Myocyte (in vitro differentiated cells): ENCODE measurements at places on chromosomes 12 and 14. TPM values are rescaled to one million over a fixed set of nuclear protein-coding genes. Genes with fewer than 3 reads are reported as not detected.

Gene RPS26
- total RNA-seq, result 451 and 1,430 TPM in 2 replicates

Gene RHOJ
- not detected in 2 replicates for total RNA-seq

Gene TCL1B
- total RNA-seq, result not detected in 2 replicates

Gene DPPA3
- not detected in 2 replicates for total RNA-seq

Gene LARP4
- 46.5 and 49.8 TPM in 2 replicates for total RNA-seq

Gene TAS2R13
- total RNA-seq, result 0.94 and 1.2 TPM in 2 replicates

Gene HNF1A
- total RNA-seq, result not detected in 2 replicates

Gene WNT1
- total RNA-seq, result not detected in 2 replicates

Gene C12orf54
- total RNA-seq, result not detected in 2 replicates

Gene MUCL1
- not detected in 2 replicates for total RNA-seq

Gene SERPINA3
- 0.78 and 1.7 TPM in 2 replicates for total RNA-seq

Gene CCDC88C
- total RNA-seq, result 7.2 and 11.5 TPM in 2 replicates

Gene CCDC184
- 0.08 and 0.31 TPM in 2 replicates for total RNA-seq

Gene ABHD12B
- not detected in 2 replicates for total RNA-seq

Gene PTGER2
- 13.2 and 18.2 TPM in 2 replicates for total RNA-seq

Gene CACNA2D4
- total RNA-seq, result 0.03 and 0.73 TPM in 2 replicates

Gene PZP
- not detected in 2 replicates for total RNA-seq

Gene NKX2-1
- not detected in 2 replicates for total RNA-seq

Gene CRIP1
- 0.99 and 2.6 TPM in 2 replicates for total RNA-seq

Gene SERPINA9
- total RNA-seq, result not detected in 2 replicates

Gene PPP1R13B
- 1.2 and 2.1 TPM in 2 replicates for total RNA-seq

Gene NRDE2
- total RNA-seq, result 5.0 and 7.6 TPM in 2 replicates

Gene DBX2
- total RNA-seq, result not detected in 2 replicates

Gene RNASE4
- 4.7 and 7.2 TPM in 2 replicates for total RNA-seq

Gene TMEM119
- 34.4 and 55.5 TPM in 2 replicates for total RNA-seq

Gene KRT79
- not detected in 2 replicates for total RNA-seq

Gene HOXC13
- total RNA-seq, result 3.6 and 4.6 TPM in 2 replicates

Gene RIN3
- 0.51 and 0.83 TPM in 2 replicates for total RNA-seq

Gene KRT83
- not detected in 2 replicates for total RNA-seq

Gene MANSC1
- total RNA-seq, result 0.10 and 0.21 TPM in 2 replicates

Gene PTPRQ
- total RNA-seq, result 0.47 and 0.72 TPM in 2 replicates

Gene KCNH5
- not detected in 2 replicates for total RNA-seq

Gene TMEM30B
- total RNA-seq, result 0.16 and 0.62 TPM in 2 replicates

Gene DENR
- total RNA-seq, result 45.5 and 60.7 TPM in 2 replicates

Gene UTP20
- total RNA-seq, result 16.0 and 18.3 TPM in 2 replicates

Gene PTPN6
- total RNA-seq, result 1.5 TPM in 1 of 2 replicates, not detected in the other

Gene STAT2
- 196 and 202 TPM in 2 replicates for total RNA-seq

Gene CPNE6
- not detected in 2 replicates for total RNA-seq

Gene FBLN5
- total RNA-seq, result 4.9 and 7.3 TPM in 2 replicates

Gene EXOC3L4
- total RNA-seq, result 58.9 and 99.9 TPM in 2 replicates

Gene SPIC
- not detected in 2 replicates for total RNA-seq

Gene PRH2
- not detected in 2 replicates for total RNA-seq

Gene CMA1
- not detected in 2 replicates for total RNA-seq

Gene KCNA1
- 0.13 TPM in 1 of 2 replicates, not detected in the other for total RNA-seq

Gene CMAS
- total RNA-seq, result 20.2 and 27.2 TPM in 2 replicates
